Stimulated activated CD8-positive, alpha-beta memory T cell treated with anti-CD3 and anti-CD28 coated beads, Interleukin-7, amount 100 ng/mL, for 4 hours (primary cell): ENCODE measurements at places on chromosomes 5 and 9.

DNA sequence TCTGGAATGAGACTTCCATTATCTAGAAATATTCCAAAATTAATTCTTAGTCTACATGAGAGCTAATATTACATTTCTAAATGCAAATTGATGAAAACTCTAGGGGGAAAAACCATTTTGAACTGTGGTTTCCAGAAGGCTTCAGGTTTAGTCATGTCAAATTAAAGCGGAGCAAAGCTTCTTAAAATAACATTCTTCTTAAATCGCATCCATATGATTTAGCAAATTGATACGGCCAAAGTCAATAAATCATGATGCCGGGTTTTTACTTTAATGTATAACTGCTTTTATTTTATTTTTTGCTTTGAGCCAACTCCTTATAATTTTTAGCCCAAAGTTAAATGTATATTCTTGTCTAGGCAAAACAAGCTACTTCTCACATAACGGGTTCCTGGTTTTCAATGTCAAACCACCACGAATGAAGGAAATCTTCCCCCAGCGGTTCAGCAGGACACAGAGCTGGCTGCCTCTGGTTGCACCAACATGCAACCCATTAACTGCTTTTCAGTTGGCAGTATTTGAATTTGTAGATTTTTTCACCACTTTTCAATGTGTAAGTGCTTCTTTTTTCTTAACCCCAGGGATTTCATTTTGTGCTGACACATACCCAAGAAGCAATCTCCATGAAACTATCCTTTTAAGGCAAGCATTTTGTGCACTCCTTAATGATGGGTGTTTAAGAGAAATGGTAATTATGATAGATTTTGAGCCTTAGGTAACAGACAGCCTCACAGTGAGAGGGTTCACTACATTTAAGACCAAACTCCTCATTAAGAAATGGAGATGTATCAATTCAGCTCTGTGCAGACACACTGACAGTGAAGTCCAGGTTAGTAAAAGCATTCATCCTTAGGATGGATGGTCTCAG is 35.5 kb downstream of the EFNA5 start:
- no peak for DNase-seq

- DNase-seq, result no peak
These were observed 209.2 kb upstream of the MAP3K1 start for GRCh38 chr5:56606192-56606591.

- DNase-seq, result no peak
These were observed 1100.4 kb upstream of the EDIL3 start for GRCh38 chr5:85484982-85485574.

- no peak for DNase-seq
These were observed 336.4 kb downstream of the ARL15 start for GRCh38 chr5:53974021-53974420.

DNA sequence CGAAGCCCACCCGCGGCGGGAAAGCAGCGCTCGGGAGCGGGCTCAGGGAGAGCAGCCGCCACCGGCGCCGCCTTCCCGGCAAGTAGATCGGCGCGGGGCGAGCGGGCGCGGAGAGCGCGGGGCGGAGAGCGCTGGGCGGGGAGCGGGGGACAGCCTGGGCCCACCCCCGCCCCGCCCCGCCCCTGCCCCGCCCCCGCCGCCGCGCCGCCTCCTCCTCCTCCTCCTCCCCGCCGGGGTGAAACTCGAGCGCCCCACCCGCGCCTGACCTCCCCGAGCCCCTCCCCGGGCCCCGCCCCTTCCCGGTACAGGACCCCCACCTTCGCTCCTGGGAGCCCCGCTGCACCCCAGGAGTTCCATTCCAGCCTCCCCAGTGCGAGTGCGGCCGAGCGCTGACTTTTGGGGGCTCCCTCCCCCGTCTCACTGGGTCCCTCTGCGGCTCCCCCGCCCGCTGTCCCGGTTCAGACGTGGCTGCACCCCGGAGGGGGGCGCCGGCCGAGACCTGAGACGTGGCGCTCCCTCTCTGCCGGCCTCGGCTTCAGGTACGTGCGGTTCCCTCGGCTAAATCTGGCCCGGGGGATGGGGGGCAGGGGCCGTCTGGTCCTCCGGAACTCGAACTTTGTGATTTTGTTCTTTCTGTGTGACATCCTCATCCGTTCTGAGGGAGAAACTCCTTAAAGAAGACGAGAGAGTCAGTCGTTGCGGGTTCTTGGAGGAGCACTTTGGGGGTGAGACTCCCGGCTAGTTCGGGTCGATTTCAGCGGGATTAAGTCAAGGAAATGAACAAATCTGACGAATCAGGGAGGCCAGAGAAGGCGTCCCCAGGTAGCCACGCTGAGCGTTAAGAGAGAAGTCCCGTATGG is at the start of gene SEMA5A:
TSS of gene SEMA5A (minus strand) at position 84 of the 860 bp plus-strand sequence. CDS start 166,129 bp downstream, outside the sequence.
- DNase-seq, result no peak

GRCh38 chr9:89071591-89071990 is 80.3 kb downstream of the S1PR3 start:
- no peak for DNase-seq

DNA sequence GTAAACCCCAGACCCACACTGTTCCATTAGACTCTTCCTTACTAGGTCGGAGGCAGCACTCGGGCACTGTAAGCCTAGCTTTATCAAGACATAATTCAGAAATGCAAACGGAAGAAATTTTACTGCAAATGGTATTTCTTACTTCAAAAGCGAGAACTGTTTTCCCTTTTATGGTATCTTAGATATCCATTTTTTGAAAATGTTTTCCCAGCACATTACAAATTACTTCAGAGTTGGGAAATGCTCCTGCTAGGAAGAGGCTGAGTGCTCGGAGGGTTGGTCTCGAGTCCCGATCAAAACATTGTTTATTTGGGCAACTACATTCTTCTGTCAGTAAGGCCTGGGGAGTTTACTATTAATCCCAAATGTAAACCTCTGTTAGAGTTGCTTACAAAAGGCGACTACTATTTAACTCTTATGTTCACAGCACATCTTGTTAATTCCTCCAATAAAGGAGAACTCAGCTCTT is 332.9 kb downstream of the CWC27 start:
- DNase-seq, result no peak

GRCh38 chr9:85569988-85570387 is 171.8 kb downstream of the AGTPBP1 start:
- DNase-seq, result no peak

DNA sequence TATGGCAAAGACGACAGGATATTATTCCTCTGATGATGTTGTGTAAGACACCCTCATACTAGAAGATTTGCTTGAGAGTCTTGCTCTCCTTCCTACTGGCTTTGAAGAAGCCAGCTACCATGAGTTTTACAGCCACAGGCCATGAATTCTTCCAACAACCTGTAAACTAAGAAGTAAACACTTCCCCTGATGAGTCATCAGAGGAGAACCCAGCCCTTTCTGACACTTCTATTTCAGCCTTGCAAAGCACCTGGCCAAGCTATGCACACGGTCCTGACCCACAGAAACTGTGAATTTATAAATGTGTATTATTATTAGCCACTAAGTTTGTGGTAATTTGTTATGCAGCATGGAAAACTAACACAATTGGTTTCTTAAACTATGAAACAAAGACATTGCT is 288.8 kb upstream of the ADAMTSL1 start:
- DNase-seq, result no peak

GRCh38 chr5:167653645-167654106 is 637.8 kb upstream of the WWC1 start:
- no peak for DNase-seq

DNA sequence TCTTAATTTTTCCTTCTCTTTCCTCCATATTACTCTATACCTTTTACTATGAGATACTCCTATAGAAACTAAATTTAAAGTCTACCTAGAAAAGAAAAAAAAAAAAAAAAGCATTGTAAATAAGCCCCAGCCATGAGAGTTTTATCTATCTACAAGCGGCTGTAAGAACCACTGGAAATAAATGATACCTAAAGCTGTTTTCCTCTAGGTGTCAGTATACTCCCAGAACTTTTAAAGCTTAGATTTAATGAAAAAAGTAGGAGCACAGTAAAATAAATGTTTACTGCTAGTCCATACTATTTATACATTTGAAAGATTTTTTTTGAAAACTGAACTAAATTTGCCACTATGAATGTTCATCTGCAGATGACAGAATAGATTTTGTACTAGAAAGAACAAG is 26.2 kb downstream of the TYRP1 start:
- no peak for DNase-seq

DNA sequence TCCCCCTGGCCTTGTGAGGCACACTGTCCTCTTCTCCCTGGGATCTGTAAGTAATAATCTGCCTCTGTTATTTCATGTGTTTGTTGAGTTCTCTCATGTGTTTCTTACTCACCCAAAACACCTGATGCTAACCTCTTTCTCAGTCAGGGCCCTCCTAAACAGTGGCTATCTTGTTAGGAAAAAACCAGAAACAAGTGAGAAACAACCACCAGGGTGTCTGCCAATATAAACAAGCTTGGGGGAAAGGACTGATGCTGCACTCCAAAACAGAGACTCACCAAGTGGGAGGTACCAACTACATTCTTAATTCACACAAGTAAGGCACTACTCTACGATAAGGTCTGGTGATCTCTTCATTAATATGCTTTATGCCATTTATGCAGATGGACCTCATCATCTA is 564.4 kb downstream of the SEMA5A start:
- no peak for DNase-seq

DNA sequence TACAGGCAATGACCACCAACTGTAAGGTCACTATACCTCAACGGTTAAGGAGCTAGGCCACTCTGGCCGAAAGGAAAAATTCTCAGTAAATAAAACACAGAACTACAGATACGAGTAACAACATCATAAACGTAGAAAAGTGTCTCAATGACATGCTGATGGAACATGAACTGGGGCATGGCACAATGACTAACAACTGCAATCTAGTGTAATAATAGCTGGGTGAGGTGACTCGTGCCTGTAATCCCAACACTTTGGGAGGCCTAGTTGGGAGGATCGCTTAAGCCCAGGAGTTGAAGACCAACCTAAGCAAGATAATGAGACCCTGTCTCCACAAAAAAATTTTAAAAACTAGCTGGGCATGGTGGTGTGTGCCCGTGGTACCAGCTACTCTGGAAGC is 9.8 kb upstream of the RAPGEF6 start:
- DNase-seq, result no peak

DNA sequence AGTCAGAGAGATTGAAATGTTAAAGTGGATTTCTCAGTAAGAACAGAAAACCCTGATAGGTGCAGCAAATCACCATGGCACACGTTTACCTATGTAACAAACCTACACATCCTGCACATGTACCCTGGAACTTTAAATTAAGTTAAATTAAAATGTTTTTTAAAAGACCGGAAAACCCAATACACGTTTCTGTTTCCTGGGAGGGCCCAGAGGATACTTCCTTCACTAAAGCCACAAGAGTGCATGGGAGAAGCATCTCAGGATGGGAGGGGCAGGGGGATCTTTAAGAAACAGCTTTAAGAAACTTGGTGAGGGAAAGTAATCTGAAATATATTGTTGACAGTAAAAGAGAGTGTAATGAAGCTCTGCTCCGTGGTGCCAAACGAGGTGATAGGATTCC is 164.7 kb upstream of the PTGER4 start:
- DNase-seq, result no peak

DNA sequence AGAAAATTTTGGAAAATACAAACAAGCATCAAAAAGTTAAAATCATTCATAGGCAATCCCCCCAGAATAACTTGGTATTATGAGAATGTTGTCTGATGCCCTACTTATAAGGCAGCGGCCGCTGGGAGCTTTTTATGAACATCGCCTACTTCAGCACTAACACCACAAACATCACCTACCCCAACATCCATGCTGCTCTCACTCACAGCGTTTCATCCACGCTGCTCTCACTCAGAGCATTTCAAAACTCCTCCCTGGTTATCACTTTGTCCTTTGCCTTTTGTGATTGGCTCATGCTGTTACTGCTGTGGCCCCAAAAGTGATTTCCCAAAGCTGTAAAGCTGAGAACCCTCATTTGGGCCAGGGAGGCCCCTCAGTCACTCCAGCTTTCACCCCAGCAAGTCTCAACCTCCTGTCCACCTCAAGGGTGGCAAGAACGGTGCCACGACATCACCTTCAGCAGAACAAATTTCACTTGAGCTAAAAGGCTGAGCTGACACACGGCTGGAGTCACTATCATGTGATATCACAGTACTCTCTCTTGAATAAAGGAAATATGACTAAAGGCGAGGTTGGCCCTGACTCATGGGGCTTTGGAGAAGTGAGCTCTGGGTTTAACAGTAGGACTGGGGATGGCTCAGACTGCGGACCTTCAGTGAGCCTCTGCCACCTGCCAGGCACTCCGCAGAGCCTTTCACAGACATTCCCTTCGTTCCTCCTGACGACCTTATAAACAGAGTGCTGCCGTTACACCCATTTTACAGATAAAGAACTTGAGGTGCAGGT is 25.2 kb downstream of the SHC3 start:
- no peak for DNase-seq
